ENCODE measurements at places on chromosomes 3 and 15. TPM values are rescaled to one million over a fixed set of nuclear protein-coding genes. Genes with fewer than 3 reads are reported as not detected.

Gene BNC1
- total RNA-seq = not detected

Gene ZPLD1
- not detected for total RNA-seq

Gene BCL2A1
- total RNA-seq = not detected

Gene ARGFX
- not detected for total RNA-seq

Gene SIDT1
- total RNA-seq = not detected

Gene MRPS25
- 17.9 TPM for total RNA-seq

Gene GPR62
- not detected for total RNA-seq

Gene LDHAL6B
- total RNA-seq = not detected

DNA sequence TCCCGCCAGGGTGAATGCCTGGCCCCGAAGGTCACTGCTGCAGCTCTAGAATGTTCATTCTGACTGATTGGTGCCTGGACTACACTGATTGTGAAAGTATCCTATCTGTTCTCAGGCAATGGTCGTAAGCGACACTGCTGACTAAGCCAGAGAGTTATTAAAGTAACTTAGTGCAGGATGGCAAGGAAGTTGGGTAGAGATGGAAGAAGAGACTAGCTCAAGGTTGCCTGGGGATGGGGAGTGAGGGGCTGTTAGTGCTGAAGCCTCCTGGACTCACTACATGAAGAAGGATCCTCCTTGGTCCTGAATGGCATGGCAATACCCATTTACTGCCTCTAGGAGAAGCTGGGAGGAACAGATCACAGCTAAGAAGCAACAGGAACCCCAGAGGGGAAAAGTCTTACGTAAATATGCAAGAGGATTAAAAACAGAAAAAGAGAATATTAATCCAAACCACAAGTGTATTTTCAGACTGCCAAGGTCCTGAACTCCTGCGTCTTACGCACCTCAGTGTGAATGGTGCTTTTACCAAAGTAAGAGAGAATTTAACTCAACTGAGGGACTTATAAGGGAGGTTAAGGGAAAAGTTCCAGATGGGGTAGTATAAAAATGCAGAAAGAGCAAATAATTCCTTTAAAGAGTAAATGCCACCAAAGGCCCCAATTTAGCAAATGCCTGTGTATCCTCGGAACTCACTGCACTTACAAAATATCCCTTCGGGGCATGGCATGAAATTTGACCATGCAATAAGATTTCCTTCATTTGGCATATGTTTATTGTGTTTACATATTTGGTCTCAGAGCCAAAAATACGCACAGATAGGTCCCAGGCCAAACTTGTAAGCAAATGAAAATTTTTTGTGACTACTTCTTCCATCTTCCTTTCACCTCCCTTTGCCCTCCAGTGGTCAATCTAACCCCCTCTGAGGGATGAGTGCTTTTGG lies 64.0 kb upstream of the DGKG start:
- no peak for DNase-seq

DNA sequence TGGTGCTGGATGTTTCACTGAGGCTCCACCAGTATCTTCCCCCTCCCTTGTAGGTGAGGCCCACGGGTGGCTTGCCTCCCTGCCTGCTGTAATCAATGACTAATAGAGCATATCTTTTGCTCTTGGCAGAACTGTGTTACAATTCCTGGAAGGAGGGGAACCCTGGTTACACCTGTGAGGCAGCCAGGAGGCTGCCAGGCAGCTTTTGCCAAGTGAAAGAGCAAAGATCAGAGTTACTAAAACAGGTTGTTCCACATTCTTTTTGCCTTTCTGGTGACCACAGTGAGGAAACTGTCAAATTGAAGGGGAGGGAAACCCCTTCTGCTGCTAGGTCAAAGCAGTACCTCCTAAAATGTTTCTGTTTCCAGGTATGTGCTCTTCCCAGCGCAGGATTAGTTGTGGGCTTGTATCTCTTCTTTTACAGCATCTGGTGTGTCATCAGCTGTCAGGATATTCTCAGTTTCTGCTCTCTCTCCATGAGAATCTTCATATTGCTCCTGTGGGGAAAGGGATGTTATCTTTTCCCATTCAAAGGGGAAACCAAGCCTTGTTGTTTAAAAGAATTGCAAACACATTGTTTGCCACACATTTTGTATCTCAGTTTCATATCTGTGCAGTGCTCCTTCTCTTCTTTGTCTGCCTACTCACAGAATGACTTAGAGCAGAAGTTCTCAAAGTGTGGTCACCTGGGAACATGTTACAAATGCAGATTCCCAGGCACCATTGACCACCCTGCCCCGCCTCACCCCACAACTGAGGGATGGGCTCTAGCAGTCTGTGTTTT lies 137.4 kb upstream of the UMPS start:
- DNase-seq = no peak

GRCh38 chr3:188421836-188422540 lies 268.0 kb downstream of the LPP start:
- no peak for DNase-seq

DNA sequence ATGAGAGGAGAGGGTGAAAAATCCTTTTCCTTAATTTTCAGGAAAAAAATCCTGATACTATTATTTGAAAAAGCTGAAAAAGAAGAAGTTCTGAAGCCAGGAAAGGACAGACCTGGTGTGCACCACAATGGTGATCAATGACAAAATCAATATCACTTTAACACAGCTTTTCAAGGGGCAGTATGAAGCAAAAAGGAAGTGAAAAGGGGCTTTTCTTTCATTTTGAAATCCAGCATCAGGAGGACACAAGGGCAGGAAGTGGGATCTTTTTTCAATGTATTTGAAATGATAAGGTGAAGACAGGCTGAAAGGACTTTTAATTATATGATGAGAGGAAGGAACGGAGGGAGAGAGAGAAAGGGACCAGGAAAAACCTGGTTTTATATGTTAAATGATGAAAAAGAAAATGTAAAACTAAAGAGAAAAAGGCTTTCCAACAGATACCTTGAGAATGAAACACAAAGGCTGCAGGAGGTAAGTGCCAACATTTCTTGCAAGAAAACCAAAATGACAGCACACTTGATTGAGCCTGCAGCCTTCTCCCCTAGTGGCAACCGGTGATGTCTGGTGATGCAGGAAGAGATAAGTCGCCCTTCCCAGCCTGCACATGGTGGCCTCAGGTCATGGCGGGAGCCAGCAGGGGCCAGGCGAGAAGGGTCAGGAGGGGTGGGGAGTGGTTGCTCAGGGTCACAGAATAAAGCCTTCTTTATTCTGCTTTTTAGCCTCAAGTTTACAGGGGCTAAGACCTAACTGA lies 236.7 kb upstream of the WNT5A start:
- DNase-seq = no peak

- DNase-seq = no peak
These were observed 109.9 kb upstream of the GAP43 start for GRCh38 chr3:115513416-115513800.

GRCh38 chr3:119240101-119240590 lies 532 bp downstream of the B4GALT4 start:
- DNase-seq = no peak

GRCh38 chr3:11386465-11387113 lies 114.4 kb downstream of the ATG7 start:
- DNase-seq = no peak

- no peak for DNase-seq
These were observed 16.5 kb downstream of the THSD4 start for GRCh38 chr15:71131601-71132362.

DNA sequence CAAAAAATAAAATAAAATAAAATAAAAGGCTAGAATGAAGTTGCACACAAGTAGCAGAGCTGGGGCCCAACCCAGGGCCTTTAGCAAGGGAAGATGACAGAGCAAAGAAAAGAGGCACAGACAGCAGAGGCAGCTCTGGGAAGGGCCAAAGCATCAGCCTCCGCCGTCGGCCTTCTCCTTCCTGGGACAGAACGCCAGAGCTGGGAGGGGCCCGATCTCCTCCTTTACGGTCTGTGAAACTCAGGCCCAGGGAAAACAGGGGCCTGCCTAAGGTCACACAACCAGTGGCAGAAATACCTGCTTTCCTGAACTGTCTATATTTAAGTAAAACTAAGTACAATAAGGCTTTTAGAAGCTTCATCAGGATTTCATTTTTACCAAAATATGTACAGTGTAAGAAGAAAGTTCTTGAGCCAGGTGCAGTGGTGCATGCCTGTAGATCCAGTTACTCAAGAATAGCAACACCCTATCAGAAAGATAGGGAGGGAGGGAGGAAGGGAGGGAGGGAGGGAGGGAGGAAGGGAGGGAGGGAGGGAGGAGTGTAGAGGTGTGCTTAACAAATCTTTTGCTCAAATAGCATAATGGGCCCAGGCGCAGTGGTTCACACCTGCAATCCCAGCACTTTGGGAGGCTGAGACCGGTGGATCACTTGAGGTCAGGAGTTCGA lies 43.0 kb upstream of the MUC4 start:
- no peak for DNase-seq

DNA sequence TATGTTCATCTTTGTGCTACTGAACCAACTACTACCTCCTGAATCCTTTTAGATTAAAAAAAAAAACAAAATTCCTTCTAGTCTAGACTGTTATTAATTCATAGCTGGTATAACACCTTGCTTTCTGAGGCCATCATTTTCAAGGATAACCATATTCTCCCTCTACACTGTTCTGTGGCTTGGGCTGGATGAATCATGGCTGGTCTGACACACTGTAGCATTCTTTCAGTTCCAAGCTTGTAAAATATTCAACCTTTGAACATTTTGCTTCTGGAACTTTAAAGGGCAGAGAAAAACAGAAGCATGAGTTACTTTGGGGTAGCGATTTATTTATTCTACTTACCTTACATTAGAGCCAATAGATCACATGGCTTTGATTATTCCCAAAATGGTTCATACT lies 7.6 kb downstream of the HSPBAP1 start:
- no peak for DNase-seq

DNA sequence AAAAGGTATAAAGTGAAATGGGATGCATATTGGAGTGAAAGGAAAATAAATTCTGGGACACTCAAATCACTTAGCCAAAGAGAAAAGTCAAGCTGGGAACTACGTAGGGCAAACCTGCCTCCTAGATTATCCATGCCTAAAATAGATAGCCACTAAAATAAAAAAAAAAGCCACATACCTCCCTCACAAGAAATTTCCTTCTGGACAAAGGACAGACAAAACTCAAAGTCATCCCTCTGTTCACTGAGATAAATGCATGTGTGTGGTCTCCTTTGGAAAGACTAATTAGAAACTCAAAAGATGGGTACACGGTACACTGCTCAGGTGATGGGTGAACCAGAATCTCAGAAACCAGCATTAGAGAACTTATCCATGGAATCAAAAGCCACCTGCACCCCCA lies 65.2 kb upstream of the MME start:
- no peak for DNase-seq

GRCh38 chr3:114745322-114746240 lies 401.5 kb downstream of the ZBTB20 start:
- DNase-seq = peak; percentile 73

DNA sequence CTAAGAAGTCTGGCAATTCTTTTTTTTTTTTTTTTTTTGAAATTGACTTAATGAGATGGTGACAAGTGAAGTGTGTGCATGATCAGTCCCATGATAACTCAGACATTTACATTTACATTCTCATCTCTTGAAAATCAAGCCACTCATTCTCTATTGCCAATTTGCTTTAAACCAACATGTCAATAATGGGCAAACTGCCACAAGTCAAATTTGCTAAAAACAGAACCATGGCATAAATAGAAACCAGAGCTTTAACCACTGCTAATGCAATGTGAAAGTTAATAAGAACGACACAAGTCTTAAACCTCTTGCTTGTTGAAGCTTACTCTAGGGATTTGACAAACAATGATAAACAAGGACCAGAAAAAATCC lies 12.0 kb upstream of the COL8A1 start:
- no peak for DNase-seq

DNA sequence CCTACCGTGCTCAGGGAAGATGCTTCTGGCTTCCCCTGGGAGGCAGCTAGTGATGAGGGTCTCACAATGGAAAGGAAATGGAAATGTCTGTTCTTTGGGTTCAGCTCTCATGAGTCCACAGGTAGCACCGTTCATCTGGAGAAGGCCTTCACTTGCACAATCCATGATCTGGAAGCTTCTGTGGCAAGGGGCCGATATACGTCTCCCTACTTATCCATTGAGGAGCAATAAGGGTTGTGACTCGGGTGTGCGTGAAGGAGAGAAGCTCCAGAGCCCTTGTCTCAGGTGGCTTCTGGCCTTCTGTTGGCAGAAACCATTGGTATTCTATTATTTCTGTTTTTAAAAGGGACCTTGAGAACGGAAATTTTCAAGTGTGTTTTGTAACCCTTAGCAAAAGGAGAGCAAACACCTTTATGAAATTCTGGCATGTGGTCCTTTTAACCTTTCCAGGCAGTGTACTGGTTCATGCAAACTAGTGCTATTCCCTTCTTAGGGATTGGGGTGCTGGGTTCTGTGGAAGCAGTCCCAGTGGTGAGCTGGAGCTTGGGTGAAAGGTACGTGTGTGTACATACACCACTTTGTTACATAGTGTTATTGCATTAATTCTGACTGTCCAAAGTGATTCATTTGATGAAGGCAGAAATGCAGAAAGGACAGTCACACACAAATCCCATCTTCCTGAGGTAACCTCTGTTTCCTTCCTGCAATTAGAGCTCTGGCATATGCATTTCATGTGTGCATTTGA lies 32.5 kb downstream of the KLF13 start:
- no peak for DNase-seq

GRCh38 chr3:48064292-48064829 lies 48.1 kb upstream of the MAP4 start:
- DNase-seq = peak; percentile 73

- peak; percentile 55 for DNase-seq
These were observed 237.4 kb upstream of the UMPS start for GRCh38 chr3:124492824-124493223.

- no peak for DNase-seq
These were observed 12.3 kb upstream of the CDAN1 start for GRCh38 chr15:42749266-42749665.

- no peak for DNase-seq
These were observed 183.3 kb downstream of the PDE8A start for GRCh38 chr15:85164841-85165466.

DNA sequence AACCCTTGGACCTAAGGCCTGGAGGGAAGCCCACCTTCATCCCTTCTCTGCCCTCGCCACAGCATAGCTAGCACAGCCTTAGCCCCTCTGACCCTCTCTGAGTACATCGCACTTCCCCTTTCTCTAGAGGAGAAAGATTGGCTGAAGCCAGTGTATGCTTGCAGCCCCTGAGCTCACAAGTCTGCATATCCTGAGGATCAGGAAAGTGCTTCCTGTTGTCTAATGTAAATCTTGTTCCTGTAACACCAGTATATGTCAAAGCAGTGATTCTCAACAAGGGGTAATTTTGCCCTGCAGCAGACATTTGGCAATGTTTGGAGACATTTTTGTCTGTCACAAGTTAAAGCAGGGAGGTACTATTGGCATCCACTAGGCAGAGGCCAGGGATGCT lies 2.2 kb upstream of the PRKCD start:
- DNase-seq = no peak

Measured in Caki2 (cell line).